Amygdala (tissue), 56 donors: ENCODE measurements at places on chromosomes 2 and 18.

DNA sequence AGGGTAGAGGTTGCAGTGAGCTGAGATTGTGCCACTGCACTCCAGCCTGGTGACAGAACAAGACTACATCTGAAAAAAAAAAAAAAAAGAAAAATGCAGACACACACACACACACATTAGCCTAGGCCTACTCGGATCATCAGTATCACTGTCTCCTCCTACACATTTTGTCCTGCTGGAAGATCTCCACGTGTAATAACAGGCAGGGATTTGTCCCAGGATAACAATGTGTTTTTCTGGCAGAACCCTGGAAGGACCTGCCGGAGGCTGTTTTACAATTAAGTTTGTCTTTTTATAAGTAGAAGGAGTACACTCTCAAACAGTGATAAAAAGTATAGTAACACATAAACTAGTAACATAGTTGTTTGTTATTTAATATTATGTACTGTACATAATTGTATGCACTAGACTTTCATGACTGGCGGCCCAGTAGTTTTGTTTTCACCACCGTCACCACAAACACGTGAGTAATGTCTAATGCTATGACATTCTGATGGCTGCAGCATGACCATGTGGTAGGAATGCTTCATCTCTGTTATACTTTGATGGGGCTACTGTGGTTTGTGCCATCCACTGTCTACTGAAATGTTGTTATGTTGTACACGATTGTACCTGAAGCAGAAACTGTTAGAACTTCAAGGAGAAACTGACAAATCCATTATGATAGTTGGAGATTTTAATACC is 130.6 kb downstream of the ATP9B start:
- no peak for DNase-seq

- DNase-seq, result no peak
Observed at GRCh38 chr2:190528521-190529001, 6.0 kb downstream of the NEMP2 start.

- DNase-seq, result no peak
Observed at GRCh38 chr18:64119916-64120315, 29.0 kb downstream of the LINC00305 start.

- no peak for DNase-seq
Observed at GRCh38 chr2:216109962-216110614, 940 bp downstream of the XRCC5 start.

DNA sequence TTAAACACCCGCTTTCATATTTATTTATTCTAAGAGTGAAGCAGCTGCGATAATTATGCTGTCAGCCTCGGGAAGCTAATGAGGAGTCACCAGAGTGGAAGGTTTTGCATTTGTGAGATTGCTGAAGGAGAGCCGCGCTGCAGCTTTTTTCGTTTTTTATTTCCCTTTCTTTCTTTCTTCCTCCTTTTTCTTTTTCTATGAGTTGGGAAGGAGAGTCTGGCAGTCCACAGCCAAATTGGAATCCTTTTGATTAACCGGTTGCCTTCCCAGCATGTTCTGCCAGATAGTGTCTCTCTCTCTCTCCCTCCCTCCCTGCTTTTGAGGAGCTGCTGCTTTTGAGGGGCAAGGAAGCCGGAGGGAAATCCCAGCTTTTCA is 82.1 kb downstream of the CDK15 start:
- no peak for DNase-seq

GRCh38 chr18:66575263-66575662 is 28.6 kb downstream of the CDH19 start:
- no peak for DNase-seq

- DNase-seq, result no peak
Observed at GRCh38 chr18:48842259-48843061, 108.3 kb downstream of the SMAD7 start.

GRCh38 chr2:10350761-10351160 is 48.1 kb downstream of the HPCAL1 start:
- no peak for DNase-seq

GRCh38 chr2:88210132-88211002 is 40.2 kb downstream of the THNSL2 start:
- DNase-seq, result no peak

- DNase-seq, result no peak
Observed at GRCh38 chr2:1649103-1650084, 94.9 kb downstream of the PXDN start.

DNA sequence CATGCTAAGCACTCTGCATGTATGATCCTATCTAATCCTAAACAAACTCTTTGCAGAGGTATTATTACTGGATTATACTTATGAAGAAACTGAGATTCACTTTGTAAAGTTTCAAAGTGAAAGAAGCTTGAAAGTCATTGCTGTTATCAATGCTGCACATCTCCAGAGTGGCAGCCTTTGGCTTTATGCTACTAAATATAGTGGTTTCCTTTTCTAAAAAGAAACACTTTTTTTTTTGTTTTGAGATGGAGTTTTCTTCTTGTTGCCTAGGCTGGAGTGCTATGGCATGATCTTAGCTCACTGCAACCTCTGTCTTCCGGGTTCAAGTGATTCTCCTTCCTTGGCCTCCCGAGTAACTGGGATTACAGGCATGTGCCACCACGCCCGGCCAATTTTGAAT is 114.9 kb upstream of the RAB27B start:
- no peak for DNase-seq

DNA sequence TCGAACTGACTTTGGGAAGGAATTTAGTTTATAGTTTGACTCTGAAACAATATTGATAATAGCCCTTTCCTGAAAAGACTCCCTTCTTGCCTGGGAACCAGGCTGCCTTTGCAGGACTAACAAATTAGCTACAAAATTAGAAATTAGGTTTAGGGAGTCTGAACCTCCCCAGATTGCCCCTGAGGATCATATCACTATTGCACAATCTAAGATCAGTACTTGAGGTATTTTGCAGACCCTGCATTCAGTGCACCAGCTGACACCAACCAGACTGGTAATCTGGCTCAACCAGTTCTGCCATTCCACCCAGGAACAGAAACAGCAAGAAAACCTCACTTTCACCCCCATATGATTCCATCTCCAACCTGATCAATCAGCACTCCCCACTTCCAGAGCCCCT is 131.8 kb upstream of the GALNT5 start:
- no peak for DNase-seq

DNA sequence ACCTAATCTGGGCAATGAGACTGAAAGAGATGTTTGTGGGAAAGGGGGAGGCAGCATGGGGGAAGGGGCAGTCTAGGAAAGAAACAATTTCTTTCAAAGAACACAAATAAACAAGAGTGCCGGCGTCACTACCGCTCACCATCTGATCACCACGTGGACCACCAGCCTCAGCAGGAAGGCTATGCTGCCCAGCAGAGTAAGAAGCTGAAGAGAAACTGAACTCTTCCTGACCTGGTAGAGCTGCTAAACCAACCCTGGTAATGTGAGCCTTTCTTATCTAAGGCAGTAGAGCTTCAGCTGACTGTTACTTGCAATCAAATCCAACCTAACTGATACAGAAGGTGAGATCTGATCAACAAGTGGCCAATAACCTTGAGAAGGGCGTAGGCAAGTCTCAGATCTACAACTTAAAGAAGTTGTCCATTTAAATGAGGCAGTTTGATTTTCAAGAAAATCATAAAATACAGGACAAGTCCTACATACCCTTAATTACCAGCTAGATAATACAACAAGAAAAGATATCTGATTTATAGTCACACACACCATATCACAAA is 44.2 kb upstream of the SPTBN1 start:
- DNase-seq, result no peak

DNA sequence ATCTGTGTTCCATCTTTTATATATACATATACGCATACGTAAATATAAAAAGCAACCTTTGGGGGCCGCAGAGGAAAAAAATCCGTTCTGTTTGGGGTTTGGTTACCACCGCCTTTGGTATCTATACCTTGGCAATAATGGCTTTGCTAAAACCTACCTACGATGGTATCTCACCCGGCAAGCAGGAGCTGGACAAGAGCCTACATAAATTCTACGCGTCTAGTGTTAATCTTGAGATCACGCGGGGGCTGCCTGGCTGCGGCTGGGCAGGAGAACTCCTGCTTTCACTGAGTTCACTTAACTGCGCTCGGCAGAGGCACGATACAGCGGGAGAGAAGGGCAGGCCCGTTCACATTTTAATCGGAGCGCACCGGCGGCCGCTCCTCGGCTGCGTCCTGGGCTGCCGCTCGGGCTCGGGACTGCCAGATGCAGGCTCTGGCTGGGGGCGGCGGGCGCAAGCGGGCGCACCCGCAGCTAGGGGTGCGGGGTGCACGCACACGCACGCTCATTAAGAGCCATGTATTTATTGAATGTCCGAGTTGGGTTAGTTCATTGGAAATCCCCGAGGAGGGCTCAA is 1.7 kb upstream of the POU3F3 start:
- peak; percentile 82 for DNase-seq

DNA sequence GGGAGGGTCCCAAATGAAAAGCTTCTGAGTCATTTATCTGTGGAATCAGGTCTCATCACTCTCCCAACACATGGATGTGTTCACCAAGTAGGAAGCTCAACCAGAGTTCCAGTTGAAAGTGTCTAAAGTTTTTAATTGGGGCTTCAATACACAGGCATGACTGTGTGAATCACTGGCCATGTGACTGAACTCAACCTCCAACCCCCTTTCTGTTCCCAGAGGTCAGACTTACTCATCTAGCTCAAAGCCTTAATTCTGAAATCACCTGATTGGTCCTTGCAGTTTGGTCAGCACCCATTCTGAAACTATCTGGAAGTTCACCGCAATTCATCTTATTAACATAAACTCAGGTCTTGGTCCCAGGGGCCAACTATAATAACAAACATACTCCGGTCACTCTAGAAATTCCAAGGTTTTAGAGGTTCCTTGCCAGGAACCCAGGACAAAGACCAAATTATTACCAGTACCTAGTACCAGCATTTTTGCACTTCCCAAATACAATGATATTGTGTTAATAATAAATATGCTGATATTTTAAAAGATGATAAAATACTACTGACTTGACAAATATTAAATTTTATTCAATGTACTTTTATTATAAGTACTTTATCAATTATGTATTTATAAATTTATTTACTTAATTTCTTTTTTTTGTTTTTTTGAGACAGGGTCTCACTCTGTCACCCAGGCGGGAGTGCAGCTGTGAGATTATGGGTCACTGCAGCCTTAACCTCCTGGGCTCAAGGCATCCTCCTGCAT is 10.7 kb upstream of the RBM45 start:
- no peak for DNase-seq
